ENCODE measurements at places on chromosomes 16 and 17.
A peak's percentile ranks its signal among the peaks of the same experiment; 100 is the strongest.

GRCh38 chr16:58021661-58022551 is 3.6 kb upstream of the MMP15 start:
- no peak for DNase-seq

- DNase-seq: no peak
Observed at GRCh38 chr17:74604761-74605160, 12.7 kb upstream of the CD300LD start.

DNA sequence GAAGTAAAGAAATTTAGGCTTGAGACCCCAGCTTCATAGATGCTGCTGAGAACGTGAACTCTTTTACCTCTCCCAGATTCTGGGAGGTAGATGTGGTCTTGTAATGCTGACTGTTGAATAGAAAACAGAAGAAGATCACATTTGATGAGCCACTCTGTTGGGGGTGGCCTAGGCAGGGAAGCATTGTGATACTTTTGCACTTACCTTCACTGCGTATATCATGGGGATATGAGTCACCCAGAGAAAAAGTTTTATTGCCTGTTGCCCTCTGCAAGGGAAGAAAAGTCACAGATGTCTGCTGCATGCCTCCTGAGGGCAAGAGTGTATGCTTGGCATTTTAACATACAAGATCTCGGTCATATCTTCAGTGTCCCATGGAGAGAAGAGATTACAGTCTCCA is 365.4 kb downstream of the SNX29 start:
- DNase-seq: no peak

GRCh38 chr16:4747906-4748681 is 13.8 kb downstream of the DNAAF8 start:
- DNase-seq: no peak

GRCh38 chr16:56356276-56357240 is 68.8 kb downstream of the AMFR start:
- peak; percentile 68 for DNase-seq

DNA sequence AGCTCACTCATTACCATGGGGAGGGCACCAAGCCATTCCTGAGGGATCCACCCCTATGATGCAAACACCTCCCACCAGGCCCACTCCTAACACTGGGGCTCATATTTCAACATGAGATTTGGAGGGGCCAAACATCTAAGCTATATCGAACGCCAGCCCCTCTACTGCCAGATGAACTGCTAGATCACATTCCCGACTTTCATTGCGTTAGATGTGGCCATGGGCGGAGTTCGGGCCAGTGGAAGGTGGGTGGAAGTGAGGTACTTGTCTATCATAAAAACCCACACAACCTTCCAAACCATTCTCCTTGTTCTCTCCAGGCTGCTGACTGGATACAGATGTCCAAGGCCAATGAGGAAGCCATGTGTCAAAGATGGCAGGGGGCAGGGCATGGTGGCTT is 27.0 kb upstream of the ANKRD40CL start:
- no peak for DNase-seq

DNA sequence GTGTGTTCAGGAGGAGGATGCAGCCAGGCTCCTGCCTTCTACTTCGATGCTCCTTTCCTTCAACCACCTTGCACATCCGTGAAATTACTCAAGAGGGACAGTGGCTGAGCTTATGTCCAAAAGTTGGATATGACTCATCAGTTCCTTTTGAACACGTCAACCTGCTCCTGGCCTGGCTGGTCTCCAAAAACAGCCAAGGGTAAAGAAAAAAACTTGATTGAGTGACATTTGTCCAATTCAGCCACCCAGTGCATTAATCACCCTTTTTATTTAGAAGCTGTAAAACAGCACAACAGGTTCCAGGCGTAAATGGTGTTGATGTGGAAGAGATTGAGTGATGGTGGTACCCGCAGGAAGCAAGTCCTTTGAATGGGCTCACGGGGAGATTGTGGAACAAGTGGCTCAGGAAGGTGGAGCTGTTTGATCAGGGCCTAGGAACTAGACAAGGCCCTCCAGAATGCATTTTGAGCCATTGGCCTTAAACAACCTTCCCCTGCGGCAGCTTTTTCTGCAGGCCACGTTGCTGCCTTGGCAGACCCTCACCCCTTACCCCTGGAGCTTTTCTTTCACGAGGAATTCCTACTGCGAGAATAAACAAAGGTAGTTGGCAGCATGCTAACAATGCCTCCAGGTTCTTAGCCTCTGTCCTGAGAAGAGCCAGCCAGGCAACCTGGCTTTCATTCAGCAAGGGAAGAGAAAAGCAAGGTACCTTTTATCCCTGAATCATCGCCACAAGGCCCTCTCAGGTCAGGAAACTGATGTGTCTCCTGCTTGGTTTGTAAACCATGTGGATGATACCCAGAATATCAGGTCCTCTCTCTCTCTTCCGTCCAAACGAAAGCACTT is 173.3 kb upstream of the CACNG5 start:
- DNase-seq: peak; percentile 26

DNA sequence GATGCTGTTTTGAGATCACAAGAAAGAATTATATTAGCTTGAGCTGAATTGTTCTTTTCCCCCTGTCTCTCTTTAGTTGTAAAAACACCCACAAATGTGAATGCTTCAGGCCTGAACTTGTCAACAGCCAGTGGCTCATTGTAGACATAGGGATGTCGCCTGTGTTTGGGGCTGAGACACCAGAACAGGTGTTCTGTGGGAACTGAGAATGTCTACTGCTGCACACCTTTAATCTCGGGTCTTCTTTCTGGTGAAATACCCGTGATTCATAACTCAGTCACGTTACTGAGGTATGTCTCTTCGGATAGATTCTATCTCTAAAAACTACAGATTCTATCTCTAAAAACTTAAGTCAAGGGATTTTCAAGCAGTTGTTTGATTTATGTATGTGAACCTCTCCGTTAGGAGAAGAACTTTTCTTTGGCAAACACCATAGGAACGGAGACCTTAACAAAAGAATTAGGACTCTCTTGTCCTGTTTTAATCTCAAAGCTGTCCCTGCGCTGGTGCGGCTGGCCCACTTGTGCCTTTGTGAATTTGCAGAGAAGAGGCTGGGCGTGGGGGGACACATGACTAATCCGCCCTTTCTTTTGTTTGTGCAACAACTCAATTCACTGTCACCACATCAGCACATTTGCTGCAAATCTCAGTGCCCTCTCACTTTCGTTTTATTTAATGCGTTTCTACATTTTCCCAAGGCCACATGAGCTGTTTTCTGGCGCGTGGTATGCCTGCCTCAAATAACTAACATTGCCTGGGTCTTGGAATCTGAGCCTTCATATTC is 643.0 kb downstream of the MAF start:
- no peak for DNase-seq

- DNase-seq: peak; percentile 94
Observed at GRCh38 chr16:88770461-88771293, 14.3 kb downstream of the PIEZO1 start.

- DNase-seq: no peak
Observed at GRCh38 chr16:143047-143446, 4.6 kb upstream of the NPRL3 start.

DNA sequence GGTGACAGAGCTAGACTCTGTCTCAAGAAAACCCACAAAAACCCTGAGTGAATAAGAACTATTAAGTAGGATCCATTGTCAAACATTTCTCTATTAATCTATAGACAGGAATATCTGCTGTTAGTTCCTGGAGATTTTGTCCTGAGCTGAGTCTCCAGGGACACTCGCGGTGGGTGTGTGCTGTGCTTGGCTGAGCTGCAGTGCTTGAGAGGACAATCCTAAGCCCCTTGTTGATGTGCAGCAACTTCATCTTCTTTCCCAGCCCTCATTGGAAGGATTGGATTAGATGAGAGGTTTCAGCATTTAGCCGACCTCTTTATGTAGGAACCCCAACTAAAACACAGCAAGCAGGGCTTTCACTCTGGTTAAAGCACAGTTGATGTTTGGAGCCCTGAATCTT is 33.3 kb downstream of the NDEL1 start:
- DNase-seq: no peak

- no peak for DNase-seq
Observed at GRCh38 chr16:57041182-57042156, 50.9 kb upstream of the CPNE2 start.

GRCh38 chr17:494601-495265 is 142.1 kb upstream of the RPH3AL start:
- no peak for DNase-seq

GRCh38 chr17:19614900-19615299 is 33.7 kb upstream of the ALDH3A2 start:
- no peak for DNase-seq

DNA sequence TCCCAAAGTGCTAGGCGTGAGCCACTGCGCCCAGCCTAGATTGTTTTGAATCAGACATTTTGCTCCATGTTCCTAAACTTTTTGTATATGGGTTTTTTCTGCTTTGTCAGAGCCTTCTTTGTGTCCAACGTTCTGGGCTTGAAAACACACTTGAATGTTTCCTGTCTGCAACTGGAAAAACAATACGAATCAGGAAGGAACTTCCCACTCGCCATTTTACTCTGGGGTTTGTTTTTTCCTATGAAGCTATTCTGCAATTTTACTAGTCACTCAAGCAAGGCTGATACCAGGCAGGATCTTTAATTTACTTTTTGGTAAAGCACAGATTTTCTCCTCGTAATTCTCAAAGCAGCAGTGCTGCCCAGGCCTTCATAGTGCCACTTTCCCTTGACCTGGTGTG is 31.6 kb downstream of the ARHGAP17 start:
- no peak for DNase-seq

GRCh38 chr16:2250652-2251295 is 613 bp downstream of the ECI1 start:
- DNase-seq: peak; percentile 6

DNA sequence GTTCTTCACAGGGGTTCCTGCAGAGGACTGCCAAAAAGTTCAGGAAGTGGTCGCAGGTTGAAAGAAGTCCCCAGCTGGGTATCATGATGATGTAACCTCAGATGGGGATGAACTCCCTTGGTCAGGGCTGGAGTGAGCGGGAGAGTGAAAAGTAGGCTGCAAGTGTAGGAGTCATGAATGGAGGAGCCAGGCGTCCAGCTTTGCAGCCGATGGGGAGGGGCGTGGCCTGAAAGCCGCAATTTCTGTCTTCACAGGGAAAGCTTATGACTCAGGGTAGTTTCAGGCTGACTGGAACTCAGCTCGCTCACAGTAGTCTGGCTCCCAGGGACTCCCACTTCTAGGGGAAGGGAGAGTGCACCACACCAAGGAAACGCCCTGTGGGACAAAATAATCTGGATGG is 70.0 kb upstream of the HS3ST3A1 start:
- DNase-seq: no peak

- no peak for DNase-seq
Observed at GRCh38 chr17:15470536-15470935, 3.1 kb upstream of the CDRT4 start.

DNA sequence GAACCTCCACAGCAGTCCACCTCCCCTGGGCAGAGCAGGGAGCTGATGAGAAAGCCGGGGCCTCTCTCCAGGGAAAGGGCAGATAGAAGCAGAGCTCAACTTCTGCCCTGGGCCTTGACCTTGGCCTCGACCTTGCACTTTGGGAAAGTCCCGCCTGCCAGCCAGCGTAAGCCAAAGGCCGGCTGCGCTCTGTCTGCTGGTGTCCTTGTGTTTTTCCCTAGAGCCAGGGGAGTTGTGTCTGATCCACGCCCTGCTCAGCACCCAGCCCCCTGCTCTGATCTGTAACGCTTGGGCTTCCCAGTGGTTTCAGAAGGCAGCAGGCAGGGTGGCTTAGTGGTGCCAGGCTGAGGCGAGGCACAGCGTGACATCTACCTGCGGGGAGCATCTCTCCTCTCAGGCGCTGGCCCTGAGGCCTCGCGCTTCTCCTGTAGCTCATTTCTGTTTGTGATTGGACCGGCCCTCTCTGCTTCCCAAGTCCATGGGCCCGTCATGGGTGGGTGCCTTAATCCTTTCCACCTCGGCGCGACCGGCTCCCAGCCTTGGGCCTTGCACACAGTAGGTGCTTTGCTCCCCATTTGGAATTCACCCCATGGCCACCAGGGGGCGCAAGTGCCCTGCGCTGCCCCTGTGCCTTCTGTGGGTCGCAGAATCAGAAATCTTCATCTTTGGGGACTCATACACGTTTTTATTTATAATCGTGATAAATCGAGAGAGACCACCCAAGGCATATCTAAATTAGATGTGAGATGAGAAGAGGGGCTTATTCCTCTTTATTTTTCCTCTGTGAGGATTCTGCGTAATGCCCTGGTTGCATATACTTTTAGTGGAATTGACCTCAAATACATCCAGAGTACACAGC is 24.2 kb downstream of the SGSH start:
- peak; percentile 22 for DNase-seq

DNA sequence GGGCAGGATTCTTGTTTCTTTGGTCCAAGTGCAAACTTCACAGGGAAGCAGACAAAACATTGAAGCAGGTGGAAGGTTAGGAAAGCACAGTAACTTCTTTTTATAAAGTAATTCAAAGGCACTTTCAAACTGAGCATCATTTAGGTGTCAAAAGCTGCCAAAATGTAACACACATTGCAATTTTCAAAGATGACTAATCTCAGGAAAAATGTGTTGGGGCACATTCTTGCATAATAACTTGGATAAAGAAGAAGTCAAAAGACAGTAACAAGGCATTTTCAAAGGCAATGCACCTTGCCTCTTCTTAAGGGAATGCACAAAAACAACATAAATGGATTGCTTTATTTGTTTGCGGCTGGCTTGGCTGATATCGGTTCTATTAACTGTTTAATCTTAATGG is 3.6 kb downstream of the KCNJ2 start:
- DNase-seq: no peak

GRCh38 chr17:82931699-82932517 is 92.1 kb upstream of the ZNF750 start:
- no peak for DNase-seq

DNA sequence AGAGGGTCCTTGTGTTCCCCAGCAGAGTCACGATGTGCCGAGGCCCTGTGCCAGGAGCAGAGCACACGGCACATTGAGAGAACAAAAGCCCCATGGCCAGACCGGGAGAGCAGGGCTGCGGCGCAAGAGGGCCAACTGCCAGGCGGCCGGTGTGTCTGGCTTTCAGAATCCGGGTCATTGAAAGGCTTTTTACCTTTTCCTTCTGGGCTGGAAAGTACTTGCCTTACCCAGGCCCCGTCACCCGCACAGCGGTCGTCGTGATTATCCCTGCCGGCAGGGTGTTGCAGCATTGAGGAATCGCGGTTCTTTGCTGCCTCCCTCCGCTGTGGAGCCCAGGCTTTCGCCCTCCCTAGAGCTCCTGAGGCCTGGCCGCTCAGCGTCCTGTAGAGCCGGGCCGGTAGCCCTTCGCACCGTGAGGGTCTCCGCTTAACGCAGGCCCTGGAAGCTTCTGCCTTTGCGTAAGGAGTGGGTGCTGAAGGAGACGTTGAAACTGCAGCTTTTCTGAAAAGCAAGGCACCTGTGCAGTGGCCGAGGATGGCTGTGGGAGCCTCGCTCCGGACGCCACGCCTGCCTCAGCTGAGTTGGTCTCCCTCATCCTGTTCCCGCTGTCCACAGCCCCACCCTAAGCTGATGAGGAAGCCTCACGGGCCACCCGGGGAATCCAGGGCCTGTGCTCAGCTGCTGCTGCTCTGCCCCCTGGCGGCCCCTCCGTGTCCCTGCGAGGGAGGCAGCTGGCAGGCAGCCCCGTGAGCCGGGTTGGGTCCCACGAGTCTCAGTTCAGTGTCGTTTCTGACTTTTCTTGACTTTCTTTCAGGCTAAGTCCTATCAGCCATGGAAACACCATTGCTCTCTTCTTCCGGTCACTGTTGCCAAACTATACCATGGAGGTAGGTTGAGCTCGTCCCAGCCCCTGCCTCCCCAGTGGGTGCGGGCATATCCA is 8.6 kb upstream of the MC1R start:
- peak; percentile 64 for DNase-seq

- DNase-seq: no peak
Observed at GRCh38 chr16:351804-352520, 561 bp downstream of the AXIN1 start.

All from Kasumi-1 (cell line).